GM06990 (cell line): ENCODE measurements at places on chromosomes 7 and 10.

GRCh38 chr10:100731407-100732240 is 13.8 kb upstream of the PAX2 start:
- no peak for DNase-seq

- no peak for DNase-seq
Measured at GRCh38 chr10:69644658-69645295, 14.7 kb downstream of the FAM241B start.

- DNase-seq, result no peak
Measured at GRCh38 chr10:67225226-67225625, 299.4 kb downstream of the LRRTM3 start.

- DNase-seq, result peak; percentile 87
Measured at GRCh38 chr10:119206603-119207365, 587 bp upstream of the GRK5 start.

- no peak for DNase-seq
Measured at GRCh38 chr10:123948030-123948823, 56.6 kb upstream of the CPXM2 start.

GRCh38 chr10:46227571-46227935 is 59.2 kb upstream of the ANTXRL start:
- DNase-seq, result no peak

- DNase-seq, result no peak
Measured at GRCh38 chr10:28236591-28236990, 66.3 kb downstream of the MPP7 start.

DNA sequence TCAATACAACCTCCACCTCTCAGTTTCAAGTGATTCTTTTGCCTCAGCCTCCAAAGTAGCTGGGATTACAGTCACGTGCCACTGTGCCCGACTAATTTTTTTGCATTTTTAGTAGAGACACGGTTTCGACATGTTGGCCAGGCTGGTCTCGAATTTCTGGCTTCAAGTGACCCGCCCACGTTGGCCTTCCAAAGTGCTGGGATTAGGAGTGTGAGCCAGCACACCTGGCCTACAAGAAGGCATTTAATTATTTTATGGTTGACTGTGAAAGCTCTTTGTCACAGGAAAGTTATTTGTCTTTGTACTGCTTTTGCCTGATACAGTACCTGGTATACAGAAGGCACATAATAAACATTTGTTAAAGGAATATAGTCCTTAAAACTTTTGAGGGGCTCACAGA is 12.9 kb downstream of the MYOZ1 start:
- DNase-seq, result no peak

DNA sequence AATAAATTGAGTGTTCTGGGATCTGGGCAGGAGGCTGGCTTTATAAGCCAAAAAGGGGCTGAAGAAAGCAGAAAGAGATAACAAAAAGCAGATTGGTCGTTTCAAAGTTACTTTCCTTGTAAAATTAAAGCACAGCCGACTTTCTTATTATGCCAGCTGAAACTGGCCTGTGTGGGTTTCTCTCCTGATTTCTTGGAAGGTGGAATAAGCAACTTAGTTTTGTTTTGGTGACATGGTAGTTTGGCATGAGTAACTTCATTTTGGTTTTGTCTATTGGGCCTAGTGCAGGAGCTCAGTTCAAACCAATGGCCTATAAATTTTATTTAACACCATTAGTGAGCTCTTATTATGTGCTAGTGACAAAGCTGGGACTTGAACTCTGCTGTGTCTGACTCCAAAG is 13.2 kb upstream of the DNAJC12 start:
- no peak for DNase-seq

DNA sequence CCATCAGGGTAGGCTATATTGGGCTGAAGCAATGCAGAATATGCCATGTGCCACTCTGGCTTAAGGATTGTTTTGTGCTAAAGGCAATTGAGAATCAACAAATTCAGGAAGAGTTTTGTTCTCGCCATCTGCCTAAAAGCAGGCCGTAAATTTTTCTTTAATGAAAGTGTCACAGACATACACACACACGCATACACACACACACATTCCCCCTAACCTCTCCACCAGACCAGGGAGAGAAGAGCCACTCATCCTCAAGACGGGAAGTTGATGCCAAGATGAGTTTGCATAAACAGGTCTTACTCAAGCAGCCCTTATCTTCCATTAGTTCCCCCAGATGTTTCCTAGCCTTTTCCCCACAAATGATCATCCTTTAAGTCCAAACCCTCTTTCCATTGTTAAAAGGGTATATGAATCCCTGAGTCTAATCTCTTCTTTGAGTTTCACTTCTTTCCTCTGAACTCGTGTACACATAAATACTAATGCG is 59.6 kb upstream of the TRIM24 start:
- DNase-seq, result no peak

DNA sequence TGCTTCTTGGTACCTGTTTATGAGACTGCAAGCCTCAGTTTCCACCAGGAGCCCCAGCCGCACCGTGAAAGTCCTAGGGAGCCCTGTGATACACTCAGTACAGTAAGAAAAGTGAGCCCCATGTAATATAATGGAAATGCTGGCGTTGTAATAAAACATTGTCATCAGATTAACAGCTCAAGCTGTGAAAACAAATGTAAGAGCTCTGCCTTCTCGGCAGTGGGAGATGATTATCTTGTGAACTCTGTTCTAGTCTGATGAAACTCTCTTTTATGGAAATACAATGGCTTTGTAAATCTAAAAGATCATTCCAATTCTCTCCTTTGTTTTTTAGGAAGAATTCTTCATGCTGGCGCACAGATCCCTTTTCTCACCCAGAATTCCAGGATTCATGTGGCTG is 299.9 kb downstream of the ABCA13 start:
- DNase-seq, result no peak

DNA sequence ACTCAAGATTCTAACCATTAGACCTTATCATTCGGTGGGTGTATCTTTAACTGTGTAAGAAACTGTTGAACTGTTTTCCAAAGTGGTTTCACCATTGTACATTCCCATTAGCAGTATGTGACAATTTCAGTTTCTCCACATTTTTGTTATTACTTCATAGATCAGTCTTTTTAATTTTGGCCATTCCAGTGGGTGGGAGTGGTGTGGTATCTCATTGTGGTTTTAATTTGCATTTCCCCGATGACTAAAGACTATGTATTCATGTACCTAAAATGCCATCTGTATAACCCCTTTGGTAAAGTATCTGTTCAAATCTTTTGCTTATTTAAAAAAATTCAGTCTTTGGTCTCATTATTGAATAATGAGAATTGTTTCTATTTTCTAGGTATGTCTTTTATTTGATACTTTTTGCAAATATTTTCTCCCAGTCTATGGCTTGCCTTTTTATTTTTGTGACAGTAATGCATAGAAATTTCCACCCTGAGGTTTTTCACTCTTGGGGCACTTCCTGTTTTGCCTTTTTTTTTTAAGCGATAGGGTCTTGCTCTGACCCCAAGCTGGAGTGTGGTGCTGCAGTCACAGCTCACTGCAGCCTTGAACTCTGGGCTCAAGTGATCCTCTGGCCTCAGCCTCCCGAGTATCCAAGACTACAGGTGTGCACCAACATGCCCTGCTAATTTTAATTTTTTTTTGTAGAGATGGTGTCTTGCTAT is 141.1 kb upstream of the ITGB1 start:
- DNase-seq, result peak; percentile 23

DNA sequence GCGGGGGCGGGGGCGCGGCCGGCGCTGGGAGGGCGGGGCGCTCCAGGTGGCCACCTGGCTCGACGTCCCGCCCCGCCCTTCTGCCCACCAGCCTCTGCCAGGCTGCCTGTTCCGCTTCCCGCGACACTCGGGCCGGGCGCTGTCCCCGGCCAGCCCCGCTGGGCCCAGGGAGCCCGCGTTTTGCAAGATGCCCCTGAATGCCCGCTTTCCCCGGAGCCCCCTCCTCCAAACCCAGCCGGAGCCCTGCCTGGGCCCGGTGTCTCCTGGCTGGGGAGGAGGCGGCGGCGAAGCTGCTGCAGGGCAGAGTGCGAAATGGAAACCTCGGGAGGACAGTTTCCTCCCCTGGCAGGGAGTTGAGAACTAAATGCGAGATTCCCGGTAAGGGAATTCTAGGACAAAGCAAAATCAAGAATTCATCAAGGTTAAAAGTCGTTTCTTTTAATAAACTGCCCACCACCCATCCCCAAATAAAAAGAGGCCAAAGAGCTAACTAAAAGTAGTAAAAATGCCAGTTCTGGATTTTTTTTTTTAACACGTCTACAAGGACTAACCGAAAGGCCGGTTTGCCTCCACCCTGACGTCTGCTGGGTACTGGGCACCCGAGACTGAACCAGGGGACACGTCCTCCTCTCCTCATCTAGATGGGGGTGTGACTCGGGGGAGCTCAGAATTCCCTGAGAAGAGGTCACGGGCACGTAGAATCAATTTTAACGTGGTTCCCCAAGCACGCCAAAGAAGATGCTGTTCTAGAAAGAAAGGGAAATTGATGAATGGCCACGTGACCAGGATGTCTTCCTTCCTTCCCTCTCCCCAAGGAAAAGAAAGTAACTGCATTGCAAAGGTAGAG is 200.4 kb upstream of the NFE2L3 start:
- no peak for DNase-seq

DNA sequence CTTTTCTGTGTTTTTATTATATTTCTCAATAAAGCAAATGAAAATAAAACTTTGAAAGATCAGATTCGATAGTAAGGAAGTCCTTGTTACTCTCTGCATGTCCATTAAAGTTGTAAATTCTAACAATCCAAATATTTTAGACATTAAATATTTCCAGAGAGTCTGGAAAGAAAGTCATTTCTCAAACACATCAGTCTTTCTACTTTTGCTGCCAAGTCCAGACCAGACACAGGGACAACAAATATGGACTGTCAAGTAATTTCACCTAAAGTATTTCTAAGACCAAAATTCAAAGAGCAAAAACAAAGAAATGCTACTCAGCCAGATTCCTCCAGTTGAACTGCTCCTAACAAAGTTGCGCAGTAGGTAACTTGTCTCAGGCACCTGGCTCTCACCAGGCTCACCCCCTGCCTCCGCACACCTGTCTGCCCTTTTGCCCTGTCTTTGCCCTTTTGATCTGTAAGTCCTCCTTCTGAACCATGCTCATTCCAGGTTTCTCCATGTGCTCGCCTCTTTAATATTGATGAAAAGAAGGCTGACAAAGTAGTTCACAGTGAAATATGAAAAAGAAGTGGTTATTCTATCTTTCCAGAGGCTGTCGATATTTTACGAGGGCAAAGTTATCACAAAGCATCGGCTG is 300.5 kb downstream of the C7orf25 start:
- no peak for DNase-seq

DNA sequence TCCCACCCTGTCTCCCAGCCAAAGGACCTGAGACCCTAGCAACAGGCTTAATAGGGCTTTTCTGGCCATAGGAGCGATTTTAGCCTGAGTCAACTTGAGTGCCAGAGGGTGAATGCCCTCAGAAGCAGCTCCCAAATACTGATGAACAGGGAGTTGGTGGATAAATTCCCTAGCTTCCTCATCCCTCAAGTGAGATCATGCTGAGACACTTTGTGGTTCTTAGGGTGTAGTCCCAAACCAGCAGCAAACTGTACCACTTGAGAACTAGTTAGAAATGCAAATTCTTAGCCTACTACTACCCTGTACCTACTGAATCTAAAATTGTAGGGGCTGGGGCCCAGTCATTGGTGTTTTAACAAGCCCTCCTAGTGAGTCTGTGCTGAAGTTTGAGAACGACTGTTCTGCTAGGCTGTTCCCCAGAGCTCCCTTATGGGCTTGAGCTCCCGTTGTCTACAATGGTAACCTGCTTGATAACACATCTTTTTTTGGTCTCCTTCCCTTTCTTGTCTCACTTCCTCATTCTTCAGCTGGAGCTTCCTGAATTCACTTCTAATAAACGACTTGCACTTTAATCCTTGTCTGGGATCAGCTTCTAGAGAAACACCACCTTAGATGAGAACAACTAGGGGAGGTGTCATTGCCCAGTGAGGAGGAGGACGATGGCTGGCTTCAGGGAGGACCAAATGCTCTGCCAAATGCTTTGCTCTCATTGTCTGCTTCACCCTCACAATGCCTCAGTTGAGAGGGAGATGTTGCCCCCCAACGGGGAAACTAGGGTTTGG is 18.2 kb upstream of the CDH23 start:
- no peak for DNase-seq

DNA sequence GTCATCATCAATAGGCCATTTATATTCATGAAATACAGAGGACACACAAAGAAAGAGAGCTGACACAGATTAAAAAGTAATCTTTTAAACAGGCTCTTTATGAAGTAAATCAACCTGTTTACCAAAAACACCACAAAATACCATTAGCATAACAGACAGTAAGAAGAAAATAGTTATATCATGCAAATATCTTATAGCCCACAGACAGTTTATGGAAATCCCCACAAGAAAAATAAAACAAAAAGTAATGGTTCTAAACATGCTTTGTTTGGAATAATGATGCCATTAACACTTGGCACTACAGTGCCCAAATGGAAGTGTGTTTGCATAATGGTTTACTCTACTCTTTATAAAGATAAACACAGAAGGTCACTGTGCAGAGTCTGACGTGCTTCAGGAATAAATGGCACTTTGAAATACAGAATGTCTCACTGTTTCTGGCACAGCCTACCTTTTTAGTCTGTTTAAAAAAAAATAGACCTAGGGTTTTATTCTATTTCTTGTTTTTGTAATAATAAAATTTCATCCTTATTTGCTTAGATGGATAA is 30.1 kb downstream of the SEMA3D start:
- no peak for DNase-seq

DNA sequence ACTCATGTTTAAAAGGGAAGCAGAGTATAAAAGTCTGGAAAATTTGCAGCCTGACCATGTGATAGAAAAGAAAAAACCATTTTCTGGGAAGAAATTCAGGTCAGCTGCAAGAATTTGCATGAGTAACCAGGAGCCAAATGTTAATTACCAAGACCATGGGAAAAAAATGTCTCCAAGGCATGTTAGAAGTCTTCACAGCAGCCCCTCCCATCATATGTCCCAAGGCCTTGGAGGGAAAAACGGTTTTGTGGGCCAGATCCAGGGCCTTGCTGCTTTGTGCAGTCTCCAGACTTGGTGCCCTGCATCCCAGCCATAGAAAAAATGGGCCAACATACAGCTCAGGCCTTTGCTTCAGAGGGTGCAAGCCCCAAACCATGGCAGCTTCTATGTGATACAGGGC is 1019.6 kb upstream of the SORCS1 start:
- DNase-seq, result no peak

- DNase-seq, result no peak
Measured at GRCh38 chr7:25521236-25521635, 292.9 kb upstream of the NPVF start.

DNA sequence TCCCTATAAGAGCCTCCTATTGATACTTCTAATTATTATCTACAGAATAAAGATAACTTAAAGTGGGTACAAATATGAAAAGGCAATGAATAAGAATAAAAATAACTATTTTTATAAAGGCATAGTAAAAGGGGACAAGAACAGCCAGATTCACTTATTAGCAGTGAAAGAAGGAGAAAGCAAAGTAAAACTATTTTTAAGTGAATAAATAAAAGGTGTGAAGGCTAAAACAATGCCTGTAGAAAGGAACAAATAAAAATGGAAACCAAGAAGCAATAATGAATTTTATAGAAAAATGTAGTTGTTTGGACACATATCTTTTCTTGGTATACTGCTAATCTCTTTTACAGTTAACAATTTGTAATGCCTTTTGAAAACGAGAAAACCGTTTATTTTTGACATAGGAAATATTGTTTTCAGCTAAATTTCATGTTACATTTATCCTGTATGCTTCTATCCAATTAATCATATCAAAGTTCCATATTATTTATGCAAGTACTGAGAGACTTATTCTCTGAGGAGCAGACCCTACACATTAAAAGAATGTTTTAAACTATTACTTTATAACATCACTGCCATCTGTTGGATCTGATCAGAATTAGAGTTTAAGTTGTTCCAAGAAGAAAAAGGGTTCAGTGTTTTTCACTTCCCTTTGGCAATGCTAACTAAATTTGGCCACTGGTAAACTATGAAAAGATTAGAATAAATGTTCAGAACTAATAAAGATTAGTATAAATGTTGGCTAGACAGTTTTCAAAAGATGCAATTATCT is 59.1 kb downstream of the ARMC3 start:
- DNase-seq, result peak; percentile 16
